ENCODE measurements at places on chromosomes 1 and 21.

- DNase-seq = no peak
These were observed 1046.2 kb downstream of the BRINP3 start for GRCh38 chr1:189431447-189431846.

DNA sequence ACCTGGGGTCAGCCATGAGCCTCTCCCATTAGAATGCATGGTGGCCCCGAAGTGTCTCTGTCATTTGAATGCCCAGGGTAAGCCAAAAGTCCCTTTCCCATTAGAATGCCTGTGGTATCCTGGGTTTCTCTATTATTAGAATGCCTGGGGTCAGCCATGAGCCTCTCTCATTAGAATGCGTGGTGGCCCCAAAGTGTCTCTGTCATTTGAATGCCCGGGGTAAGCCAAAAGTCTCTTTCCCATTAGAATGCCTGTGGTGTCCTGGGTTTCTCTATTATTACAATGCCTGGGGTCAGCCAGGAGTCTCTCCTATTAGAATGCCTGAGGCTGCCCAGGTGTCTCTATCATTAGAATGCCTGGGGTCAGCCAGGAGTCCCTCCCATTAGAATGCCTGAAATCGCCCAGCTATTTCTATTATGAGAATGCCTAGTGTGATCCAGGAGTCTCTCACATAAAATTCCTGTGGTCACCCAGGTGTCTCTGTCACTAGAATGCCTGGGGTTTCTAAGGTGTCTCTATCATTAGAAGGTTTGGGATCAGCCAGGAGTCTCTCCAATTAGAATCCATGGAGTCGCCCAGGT lies 65.5 kb downstream of the RNF187 start:
- DNase-seq = no peak

- peak; percentile 7 for DNase-seq
These were observed 64.6 kb downstream of the SIK1 start for GRCh38 chr21:43362321-43362791.

- no peak for DNase-seq
These were observed 33.7 kb upstream of the FOXO6 start for GRCh38 chr1:41327383-41327999.

- DNase-seq = no peak
These were observed 36.5 kb downstream of the LRRIQ3 start for GRCh38 chr1:74161497-74161896.

GRCh38 chr1:175172503-175172902 lies 20.1 kb downstream of the KIAA0040 start:
- DNase-seq = no peak

- no peak for DNase-seq
These were observed 11.5 kb downstream of the CNST start for GRCh38 chr1:246577720-246578106.

DNA sequence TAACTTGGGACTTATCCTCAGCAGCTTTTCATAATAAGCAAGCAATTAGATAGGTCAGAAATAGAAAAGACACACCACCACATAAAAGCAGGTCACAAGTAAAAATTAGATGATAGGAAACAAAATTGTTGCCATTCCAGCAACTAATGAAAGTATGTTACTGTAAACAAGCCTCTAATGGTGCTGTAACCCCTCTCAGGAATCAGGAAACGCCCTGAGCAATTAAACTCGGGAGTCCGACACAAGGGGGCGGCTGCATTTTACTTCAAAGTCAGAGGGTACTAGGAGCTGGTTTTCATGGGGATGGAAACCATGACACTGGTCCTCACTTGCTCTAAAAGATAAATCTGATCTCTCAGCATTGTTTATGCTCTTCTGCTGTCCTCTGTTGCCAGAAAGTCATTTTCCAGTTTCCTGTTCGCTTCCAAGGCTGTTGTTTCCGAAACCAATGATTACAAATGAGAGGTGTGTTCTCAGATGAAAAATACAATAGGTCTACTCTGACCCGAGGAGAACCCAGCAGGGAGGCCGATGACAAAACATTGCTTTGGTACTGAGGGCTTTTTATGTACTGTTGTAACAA lies 93.4 kb downstream of the TGFBR3 start:
- no peak for DNase-seq

GRCh38 chr21:45439161-45439872 lies 34.4 kb downstream of the COL18A1 start:
- peak; percentile 62 for DNase-seq

DNA sequence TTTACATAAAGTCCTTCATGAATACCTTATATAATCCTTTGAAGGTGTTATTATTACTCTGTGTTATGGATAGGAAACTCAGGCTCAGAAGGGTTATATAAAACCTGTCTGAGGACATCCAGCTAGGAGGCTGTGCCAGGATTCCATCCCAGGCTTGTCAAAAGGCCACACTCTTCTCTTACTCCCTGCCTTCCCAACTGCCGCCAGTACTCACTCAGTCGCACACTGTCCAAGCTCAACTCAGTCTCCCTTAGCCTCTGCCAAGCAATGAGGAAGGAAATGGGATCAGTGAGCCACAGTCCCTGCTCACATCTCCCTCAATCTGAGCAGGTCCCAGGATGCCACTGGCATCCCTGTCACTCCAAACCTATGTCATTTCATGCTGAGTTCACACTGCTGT lies 94.4 kb downstream of the NAV1 start:
- DNase-seq = no peak

DNA sequence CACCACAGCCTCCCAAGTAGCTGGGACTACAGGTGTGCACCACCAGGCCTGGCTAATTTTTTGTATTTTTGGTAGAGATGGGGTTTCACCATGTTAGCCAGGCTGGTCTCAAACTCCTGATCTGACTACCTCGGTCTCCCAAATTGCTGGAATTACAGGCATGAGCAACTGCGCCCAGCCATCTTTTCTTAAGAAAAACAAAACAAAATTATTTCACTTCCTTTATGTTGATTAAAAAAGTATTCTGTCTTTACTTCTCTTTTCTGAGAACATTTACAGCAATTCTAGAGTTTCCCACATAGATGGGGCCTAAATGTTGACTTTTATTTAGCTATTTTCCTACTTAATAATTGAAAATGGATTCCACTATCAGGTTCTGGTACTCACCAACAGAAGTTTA lies 17.3 kb upstream of the TMEM183A start:
- no peak for DNase-seq

- DNase-seq = no peak
These were observed 461.8 kb upstream of the CXADR start for GRCh38 chr21:17051054-17051453.

DNA sequence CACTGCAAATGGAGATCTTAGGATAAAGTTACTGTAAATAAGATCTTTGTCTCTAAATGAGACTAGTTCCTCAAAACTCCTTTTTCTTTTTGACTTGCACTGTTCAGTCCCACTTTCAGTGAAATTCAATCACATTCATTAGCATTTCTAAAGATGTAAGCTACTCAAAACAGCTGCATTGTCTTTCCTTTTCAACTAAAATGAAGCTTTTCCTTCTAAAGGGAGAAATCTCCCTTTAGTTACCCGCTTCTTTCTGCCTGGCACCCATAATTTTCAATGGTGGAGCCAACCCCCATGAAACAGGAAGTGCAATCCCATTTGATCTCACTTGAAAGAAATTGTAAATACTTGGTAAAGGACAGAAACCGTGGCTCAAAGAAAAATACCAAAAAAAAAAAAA lies 387.4 kb upstream of the PKN2 start:
- no peak for DNase-seq

DNA sequence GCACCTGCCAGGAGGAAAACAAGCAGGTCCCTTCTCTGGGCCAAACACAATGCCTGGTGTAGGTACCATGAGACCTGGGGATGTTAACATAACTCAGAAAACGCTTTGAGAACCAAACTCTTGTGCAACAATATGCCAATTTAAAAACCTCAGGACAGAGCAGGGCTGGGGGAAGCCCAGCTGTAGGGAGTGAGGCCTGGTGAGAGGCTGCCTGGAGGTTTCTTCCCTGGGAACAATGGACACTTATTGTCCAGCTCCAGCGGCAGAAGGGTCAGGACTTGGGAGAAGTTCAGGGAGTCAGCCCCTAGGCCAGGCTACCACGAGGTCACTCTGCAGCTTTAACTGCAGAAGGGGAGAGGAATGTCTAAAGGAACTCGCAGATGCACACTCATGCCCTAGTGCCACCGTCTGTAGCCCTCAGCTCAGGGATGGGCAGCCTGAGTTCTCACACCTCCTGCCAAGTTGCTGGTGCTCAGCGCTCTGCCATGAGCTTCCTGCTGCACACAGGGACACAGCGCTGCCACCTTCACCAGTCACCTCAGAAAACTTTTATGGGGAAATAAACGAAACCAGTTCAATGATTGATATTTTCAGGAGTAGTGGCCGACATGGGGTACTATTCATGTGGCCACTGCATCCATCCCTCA lies 8.5 kb downstream of the GPR157 start:
- DNase-seq = no peak

DNA sequence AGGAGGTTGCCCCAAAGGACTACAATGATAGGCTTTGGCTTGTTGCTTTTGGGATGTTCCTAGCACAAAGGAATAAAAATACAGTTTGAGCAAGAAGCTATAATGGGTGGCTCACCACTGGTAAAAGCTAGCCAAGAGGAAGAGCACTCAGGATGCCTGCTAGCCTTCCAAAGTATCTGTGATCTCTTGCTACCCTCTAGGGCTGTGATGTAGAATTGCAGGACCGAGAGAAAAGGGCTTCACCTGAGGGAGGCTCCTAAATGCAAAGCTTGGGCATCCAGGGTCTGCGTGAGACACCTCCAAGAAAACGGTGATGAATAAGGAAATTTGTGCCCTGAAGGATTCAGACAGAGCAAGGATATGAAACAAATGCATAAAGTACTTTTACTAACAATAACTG lies 17.7 kb downstream of the IVL start:
- DNase-seq = no peak

- no peak for DNase-seq
These were observed 3.1 kb downstream of the PLCH2 start for GRCh38 chr1:2479186-2479585.

- DNase-seq = no peak
These were observed 203.5 kb downstream of the HHAT start for GRCh38 chr1:210532223-210532598.

DNA sequence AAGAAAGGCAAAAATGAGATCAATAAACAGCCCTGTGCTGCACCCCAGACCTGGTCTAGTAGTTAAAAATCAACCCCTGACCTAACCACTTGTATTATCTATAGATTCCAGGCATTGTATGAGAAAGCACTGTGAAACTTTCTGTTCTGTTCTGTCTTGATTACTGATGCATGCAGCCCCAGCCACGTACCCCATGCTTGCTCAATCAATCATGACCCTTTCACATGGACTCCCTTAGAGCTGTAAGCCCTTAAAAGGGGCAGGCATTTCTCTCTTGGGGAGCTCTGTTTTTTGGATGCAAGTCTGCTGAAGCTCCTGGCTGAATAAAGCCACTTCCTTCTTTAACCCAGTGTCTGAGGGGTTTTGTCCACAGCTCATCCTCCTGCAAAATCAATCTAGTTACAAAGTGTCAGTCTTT lies 24.2 kb upstream of the CD34 start:
- DNase-seq = no peak

- no peak for DNase-seq
These were observed 1.8 kb downstream of the ROR1 start for GRCh38 chr1:63775418-63776127.

DNA sequence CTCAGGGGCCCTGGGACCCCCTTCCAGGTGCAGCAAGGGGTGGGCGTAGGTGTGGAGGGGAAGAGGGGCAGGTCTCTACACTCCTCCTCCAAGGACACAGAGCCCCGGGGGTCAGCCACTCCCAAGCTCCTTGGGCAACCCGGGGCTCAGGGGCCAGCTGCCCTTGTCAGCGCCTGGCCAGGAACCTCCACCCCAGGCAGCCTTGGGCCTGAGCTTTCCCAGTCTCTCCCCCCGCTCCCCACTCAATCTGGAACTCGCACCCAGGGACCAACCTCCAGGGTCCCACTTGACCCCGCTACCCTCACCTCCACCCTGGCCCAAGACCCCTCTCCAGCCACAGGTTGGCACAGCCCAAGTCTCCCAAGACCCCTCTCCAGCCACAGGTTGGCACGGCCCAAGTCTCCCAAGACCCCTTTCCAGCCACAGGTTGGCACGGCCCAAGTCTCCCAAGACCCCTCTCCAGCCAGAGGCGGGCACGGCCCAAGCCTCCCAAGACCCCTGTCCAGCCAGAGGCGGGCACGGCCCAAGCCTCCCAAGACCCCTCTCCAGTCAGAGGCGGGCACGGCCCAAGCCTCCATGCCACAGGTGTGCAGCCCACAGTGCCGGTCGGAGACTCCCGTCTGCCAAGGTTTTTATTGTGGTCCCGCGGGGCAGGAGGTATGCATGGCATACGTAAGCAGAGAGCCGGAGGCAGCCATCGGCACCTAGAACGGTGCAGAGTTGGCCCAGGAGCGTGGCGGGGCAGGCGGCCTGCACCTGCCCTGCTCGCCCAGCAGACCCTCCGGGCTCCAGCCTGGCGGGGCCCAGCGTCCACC lies 3.0 kb downstream of the TNFRSF4 start:
- no peak for DNase-seq

DNA sequence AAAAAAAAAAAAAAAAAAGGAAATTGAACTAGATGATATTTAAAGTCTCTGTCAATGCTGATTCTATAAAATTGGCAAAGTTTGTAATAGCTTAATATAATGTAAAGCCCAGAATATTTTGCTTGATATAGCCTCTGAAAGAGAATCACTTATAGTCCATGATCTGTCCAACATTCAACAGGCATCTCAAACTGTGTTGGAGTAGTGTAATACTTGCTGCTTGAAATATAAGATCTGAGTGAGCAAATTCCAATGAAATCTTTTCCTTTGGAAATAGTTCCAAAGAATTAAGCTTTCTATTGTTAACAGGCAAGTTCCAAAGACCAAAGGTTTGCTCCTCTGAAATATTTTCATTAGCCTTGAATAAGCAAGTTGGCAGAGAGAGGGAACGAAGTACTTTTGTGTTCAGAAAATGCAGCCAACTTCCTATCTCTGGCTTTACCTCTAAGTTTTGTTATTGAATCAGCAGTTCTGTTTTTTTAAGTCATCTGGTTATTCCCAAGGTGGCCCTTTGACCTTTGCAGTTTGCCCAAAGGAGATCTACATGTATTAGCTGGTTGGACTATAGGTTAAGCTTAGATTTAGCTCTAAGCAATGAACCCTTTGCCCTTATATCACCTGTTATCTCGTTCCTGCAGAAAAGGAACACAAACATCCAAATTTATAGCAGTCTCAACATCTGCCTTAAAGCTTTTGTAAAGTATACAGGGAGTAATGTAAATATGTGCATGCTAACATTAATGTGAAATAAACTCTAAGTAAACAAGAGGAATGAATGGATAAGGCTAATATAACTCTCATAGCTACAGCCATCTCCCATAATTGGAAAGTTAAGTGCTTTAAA lies 24.4 kb upstream of the CEP350 start:
- no peak for DNase-seq

GRCh38 chr21:35833388-35833787 lies 226.9 kb downstream of the SETD4 start:
- DNase-seq = no peak

- DNase-seq = no peak
These were observed 35.9 kb downstream of the VPS26C start for GRCh38 chr21:37231249-37231645.

DNA sequence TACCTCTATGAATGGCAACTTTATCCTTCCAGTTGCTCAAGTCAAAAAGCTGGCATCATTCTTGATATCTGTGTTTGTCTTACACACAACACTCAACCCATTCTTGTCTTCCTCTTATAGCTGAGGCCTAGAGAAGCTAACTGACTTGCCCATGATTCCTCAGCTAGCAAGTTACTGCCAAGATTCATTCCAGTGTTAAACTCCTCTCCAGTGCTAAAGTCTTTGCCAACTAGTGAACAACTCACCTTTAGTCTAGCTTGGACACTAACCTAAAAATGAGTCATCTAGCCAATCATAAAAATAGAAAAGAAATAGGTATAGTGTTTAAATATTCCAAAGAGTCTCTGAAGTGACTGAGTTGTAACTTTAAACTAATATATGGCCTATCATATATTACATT lies 45.6 kb upstream of the RGS2 start:
- no peak for DNase-seq

- DNase-seq = peak; percentile 13
These were observed 25.3 kb downstream of the TFF3 start for GRCh38 chr21:42289926-42290325.

Measured in hippocampal formation (tissue), 2 donors.